ENCODE measurements at places on chromosomes 3 and 15. TPM values are rescaled to one million over a fixed set of nuclear protein-coding genes. Genes with fewer than 3 reads are reported as not detected.

DNA sequence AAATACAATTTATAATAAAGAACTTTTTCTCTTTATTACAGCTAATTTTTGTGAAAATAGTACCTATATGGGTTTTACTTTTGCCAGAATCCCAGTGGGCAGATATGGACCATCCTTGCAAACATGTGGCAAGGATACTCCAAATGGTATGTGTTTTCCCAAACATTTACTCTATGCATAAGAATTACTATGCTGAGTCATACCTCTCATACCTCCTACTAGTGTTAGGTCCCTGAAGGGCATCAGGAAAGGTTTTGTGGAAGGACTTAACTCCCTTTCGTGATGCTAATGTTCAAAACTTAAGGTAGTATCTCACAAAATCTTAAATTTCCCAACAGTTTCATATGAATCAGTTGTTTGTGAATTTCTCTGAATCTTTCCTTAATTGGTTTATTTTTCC, 21.3 kb downstream of the ADGRG7 start:
- no peak for DNase-seq

DNA sequence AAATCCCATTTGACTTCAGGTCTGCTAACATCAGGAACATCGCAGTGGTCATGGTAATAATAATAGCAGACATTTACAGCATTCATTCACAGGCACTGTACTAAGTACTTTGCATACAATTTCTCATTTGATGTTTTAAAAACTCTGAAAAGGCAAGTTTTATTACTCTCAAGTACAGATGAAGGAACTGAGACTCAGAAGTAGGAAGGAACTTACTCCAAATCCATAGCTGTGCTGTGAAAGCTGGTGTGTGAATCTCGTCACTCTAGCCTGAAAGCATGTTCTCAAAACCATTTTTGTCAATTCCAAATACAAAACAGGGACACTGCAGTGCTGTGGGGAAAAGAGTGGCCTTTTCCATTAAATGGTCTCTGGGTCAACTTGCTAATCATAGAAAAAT, 179.9 kb downstream of the FAM43A start:
- DNase-seq, result no peak

- DNase-seq, result no peak
Measured at GRCh38 chr3:54905920-54906319, 21.9 kb downstream of the LRTM1 start.

The CPB1 gene
- 0.63 TPM for polyA plus RNA-seq

- no peak for DNase-seq
Measured at GRCh38 chr3:18419232-18419631, 5.9 kb downstream of the SATB1 start.

- no peak for DNase-seq
Measured at GRCh38 chr15:32852771-32853170, 135.0 kb downstream of the GREM1 start.

DNA sequence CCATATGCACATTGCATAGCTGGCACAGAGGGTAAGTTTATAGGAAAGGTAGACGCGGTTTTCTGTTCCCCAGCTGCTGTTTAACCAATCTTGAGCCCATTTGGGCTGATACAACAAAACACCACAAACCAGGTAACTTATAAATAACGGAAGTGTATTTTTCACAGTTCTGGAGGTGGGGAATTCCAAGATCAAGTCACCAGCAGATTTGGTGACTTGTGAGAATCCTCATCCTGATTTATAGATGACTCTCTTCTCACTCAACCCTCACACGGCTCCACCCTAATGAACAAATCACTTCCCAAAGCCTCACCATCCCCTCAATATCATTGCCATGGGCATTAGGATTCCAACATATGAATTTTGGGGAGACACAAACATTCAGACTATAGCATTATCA, 694.4 kb upstream of the NR2F2 start:
- no peak for DNase-seq

DNA sequence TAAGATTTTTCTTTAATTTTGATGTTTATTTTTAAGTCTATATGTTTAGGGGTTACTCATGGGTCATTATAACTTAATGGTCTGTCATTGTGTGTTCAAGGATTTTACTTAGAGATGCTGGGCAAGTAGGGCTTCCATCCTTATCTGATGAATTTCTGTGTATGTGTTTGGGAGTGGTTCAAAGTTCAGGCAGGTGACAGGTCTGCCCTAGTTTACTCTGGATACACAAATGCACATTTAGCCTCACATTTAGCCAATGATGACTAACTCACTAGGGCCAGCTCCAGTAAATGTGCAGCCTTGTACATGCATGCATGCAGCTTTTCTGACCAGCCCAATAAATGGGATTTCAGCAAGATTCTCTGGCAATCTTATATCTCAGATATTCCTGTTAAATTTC, 554.1 kb downstream of the SI start:
- no peak for DNase-seq

GRCh38 chr3:166111562-166111961, 274.3 kb upstream of the BCHE start:
- DNase-seq, result no peak

GRCh38 chr3:13318626-13319470, 101.3 kb downstream of the NUP210 start:
- DNase-seq, result no peak

DNA sequence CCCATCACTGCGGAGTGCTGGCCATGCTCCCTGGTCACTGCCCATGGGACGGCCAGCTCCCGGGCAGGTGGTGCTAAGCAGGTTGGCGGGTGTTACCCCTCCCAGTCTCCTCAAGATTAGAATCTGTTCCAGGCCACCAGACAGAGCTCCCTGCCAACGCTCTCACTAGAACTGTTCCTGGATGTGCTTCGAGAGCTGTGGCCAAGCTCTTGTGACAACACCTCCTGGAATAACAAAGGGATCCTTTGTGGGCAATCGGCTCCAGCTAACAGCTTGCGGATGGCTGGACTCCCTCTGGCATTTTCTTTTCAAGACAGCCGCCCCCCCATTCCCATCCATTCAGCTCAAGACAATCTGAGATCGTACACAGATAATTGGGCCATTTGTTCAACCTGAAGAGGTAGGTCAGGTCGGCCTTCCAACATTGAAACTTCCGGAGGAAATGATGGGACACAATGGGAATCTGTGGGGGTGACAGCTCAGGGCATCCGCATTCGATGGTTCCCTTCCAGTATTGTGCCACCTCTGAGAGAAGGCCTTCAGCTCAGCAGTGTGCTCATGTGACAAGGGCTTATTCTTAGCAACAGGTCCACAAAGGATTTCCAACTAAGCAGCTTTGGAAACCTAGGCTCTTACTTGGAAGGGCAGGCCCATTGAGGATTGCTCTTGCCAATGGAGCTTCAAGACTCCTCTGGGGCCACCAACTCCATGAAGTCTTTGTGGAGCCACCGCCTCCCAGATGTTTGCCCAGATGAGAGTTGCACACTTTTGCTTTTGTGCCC, 11.6 kb upstream of the EPHB3 start:
- no peak for DNase-seq

DNA sequence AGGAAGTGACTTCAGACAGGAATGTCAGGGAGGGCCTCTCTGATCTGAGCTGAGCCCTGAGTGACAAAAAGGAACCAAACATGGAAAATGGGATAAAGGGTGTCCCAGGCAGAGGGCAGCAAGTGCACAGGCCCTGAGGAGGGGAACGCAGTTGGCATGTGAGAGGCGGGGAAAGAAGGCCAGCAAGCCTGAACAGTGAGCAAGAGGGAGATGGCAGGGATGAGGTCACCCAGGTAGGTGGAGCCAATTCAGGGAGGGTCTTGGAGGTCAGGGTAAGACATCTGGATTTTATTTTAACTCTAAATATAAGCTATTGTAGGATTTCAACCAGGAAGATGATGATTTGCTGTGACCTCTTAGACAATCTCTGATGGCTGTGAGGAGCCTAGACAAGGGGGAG, 167.7 kb downstream of the LRTM1 start:
- DNase-seq, result no peak

The GOLGA8S gene
- polyA plus RNA-seq, result not detected

DNA sequence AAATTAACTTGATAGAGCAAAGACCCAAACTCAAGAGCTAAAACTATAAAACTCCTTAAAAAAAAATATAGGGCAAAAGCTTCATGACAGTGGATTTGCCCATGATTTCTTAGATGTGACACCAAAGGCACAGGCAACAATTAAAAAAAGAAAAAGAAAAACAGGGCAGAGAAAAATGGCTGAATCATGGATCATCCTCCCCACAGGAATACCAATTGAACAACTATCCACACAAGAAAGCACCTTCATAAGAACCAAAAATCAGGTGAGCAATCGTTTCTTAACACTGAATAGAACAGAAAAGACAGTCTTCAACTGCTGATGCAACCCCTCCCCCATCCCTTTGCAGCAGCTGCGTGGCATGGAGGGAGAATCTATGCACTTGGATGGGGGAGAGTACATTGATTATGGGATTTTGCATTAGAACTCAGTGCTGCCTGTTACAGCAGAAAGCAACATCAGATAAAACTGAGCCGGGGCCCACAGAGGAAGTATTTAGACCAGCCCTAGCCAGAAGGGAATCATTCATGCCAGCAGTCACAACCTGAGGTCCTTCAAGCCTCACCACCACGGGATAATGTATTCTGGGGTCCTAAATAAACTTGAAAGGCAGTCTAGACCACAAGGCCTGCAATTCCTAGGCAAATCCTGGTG, 15.7 kb downstream of the C3orf33 start:
- no peak for DNase-seq

GRCh38 chr3:34200576-34200975, 402.1 kb downstream of the PDCD6IP start:
- DNase-seq, result no peak
